ENCODE measurements at places on chromosomes 6 and 20. TPM values are rescaled to one million over a fixed set of nuclear protein-coding genes. Genes with fewer than 3 reads are reported as not detected.

DNA sequence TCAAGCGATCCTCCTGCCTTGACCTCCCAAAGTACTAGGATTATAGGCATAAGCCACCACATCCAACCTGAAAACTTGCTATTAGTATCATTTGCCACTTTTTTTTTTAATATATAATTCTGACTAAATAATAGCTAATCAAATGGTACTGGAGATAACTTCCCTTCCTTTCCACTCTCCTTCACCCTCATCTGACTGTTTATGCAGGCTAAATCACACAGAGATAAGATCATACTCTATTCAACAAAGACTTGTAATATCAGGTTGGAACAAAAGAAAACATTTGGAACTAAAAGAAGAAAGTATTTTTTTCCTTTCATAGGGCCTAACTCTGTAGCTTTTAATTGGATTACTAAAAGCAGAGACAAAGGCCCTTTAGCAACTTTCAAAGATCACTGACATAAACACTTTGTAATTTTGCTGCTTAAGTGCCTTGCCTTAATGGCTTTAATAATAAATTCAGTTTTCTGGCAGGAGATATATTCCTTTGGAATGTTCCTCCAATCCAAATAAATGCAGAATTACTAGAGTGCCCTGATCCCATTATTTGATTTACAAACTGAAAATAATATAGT is 198.7 kb upstream of the ASCC3 start:
- DNase-seq = no peak

DNA sequence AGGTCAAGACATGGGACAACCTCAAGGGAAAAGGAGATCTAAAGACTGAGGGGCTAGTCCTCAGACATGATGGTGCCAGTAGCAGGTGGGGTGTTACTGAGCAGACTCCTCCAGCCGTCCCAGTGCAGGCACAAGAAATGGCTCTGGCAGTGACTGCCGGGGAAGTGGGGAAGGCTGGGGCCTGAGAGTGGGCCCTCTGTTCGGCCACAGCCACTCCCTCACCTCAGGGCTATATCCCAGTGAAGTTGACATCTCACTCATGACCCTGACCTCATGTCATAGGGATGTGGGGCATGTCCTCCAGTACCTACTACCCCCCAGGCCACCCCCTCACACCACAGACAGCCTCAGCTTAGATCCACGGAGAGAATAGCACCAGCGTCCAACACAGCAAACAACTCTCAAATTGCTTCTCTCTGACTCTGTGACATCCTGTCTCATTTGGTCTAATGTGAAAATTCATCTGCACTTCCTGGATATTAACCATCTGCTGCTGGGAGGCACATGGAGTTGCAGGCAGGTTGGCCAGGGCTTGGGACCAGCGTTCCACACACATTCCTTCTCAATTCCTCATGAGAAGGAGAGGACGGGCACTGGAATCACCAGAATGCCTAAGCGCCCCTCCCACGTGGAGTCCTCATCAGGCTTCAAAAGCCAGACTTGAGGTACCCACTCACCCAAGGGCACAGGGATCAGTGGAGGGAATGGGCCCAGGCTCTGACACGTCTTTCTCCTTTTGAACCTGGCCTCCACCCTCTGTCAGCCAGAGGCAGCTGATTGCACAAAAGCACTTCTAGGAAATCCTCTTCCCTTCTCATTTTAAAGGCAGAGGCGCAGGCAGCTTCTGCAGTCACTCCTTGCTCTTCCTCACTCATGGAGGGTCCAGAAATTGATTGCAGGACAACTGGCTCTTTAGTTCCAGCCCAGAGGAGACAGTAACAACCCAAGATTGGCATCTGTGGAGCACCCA is 163.6 kb upstream of the CST7 start:
- peak; percentile 39 for DNase-seq

DNA sequence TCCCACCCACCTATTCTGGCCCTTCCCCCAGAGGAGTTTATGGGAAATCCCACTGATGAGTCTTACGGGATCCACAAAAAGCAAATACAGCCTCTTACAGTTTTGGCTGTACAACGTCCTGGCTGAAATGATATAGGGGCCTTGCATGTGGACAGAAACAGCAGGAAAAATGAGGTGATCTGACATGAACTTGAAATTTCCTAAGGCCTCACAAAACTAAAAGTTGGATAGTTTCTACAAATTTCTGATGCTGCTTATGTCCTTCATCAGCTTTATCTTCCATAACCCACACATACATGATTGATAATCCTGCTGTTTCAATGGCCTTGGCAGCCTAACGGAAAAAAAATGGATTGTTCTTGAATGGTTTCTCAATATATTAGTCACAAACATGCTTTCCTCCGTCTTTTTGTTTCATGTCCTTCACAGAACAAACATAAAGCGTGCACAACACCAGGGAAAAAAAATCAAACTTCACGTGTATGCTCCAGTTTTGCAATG is 118.8 kb downstream of the BMP5 start:
- DNase-seq = peak; percentile 78

DNA sequence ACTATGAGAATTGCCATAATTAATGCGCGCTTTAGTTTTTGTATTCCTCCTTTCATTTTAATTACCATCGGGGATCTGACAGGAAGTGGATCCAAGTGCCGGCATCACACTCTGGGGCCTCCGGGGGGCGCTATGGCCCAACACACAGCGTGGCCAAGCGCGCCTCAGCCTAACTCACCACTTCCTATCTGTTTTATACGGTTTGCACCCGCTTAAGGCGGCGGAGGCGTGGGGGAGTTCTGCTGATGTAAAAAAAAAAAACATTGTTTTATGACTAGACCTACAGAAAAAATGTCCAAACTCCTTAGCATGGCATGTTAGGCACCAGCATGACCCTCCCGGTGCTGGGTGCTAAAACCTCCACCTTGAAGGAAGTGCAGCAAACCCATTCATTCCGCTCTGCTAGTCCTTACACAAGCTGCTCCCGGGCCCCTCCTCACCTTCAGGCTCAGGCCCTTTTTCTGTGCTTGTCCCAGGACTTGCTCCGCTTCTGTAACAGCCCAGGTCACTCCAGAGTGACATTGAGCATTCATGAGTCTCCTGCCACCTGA is 4.5 kb upstream of the EBF4 start:
- peak; percentile 51 for DNase-seq

DNA sequence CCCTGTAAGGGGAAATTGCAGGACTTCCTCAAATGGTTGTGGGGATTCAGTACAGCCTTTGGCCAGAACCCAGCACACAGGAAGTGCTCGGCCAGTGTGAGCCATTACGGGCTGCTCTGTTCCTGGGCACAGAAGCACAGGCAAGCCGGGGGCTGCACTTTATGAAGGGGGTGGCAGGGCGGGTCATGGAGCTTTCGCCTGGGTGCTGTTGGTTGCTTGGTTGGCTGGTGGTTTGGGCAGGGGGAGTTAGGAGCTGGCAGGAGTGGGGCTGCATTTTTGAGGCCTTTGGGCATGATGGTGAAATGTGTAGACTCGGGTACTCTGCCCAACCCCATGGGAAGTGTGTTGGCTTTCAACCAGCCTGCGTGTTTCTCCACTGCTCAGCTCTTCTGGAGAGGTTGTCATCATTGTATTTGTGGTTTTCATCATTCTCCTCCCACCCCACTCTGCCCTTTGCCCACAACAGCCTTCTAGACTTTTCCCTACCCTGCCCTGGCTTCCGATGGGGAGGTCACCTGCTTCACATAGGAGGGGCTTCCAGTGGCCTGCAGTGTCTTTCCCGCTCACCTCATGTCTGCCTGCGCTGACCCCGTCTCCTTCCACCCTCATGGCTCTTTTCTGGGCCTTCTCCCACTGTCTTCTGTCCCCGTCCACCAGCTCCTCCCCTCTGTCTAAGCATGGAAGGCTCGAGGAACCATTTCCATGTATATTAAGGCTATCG is 16.1 kb upstream of the RBM38 start:
- no peak for DNase-seq

- DNase-seq = no peak
These were observed 153.7 kb upstream of the OLIG3 start for GRCh38 chr6:137647762-137648447.

- peak; percentile 76 for DNase-seq
These were observed 75.2 kb upstream of the IYD start for GRCh38 chr6:150293423-150294173.

GRCh38 chr20:51542033-51542570 is 417 bp downstream of the NFATC2 start:
- DNase-seq = no peak

DNA sequence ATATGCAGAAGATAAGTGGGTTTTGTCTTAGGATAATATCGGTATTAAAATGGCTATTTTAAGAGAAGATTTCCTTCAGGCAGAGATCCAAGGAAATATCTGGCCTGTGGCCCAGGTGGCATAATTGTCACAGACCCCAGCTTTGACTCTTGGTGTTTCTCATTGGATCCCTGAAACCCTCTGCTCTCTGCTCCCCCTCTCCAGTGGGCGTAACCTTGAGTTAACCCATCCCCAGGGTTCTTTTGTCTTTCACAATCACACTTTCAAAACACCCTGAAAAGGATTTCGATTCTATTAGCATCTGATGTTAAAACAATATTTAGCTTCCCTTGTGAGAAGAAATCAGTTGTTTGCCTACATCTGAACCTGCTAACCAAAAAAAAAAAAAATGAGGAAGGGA is 7.2 kb downstream of the SSTR4 start:
- DNase-seq = no peak

DNA sequence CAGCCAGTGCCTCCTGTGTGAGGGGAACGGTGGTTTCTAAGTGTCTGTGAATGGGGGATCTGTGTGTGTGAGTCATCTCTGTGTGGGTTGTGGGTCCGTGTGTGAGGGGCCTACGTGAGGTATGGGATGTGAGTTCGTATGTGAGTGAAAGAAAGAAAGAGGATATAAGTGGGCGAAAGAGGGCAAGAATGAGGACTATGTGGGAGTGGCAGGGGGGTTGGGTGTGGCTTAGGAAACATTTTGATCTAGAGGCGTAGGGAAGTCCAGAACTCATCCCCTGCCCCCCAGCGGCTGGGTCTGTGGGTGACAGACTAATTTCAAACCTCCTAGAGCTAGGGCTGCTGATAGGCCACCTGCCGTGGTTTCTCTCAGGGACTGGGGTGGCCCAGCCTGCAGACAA is 35.5 kb downstream of the DHX35 start:
- peak; percentile 64 for DNase-seq

DNA sequence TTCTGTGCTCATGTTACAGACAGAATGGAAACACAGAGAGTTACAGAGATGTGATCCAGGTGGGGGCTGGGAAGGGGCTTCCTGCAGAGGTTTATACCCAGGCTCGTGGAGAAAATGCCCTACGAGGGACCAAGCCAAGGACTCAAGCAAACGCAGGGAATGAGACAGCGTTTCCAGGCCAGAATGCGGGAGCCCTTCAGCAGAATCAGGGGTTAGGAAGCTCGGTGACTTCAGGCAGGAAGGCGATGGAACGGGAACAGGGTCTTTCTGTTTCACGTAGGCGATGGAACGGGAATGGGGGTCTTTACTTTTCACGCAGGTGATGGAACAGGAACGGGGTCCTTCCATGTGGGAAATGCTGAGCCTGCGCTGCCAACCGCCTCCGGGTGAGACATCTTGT is 82.6 kb downstream of the THBS2 start:
- DNase-seq = no peak

- DNase-seq = no peak
These were observed 9.8 kb downstream of the FAM210B start for GRCh38 chr20:56368351-56369134.

GRCh38 chr20:63956664-63957003 is 418 bp upstream of the UCKL1 start:
- no peak for DNase-seq

DNA sequence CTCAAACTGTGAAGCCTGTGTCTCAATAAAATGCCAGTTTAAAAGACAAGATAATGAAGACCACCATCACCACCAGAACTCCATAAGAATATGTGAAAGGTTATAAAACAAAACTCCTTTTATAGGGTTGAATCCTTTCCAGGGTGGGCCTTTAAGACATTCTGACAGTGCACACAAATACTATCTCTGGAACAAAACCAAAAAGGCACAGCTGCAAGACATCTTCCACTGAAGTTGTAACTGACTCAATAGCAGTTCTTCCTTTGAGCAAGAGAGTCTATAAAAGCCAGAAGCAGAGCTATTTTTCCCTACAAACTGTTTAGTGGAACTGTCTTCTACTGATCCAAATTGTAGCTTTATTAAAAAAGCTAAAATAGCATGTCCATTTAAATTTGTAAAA is 81.6 kb downstream of the EPB41L2 start:
- peak; percentile 60 for DNase-seq

DNA sequence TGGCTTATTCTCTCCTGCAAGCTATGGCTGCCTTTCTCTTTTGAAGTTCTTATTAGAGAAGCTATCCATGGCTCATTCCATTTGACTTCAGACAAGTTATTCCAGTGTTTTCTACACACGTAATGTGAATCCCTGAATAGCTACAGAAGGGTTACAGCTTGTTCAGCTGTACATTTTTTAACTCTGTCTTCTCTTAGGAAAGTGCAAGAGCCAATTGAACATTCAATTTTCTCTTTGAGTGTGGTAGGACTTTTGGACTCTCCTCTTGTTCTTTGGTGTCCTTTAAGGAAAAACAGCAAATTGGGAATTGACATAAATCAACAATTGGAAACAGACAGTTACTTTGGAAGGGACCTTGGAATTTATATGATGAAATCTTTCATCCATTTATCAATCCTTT is 125.8 kb downstream of the EPM2A start:
- DNase-seq = no peak

- DNase-seq = peak; percentile 30
These were observed 136.0 kb downstream of the HFE start for GRCh38 chr6:26223228-26223627.

- no peak for DNase-seq
These were observed 42.7 kb downstream of the JAG1 start for GRCh38 chr20:10631126-10631525.

DNA sequence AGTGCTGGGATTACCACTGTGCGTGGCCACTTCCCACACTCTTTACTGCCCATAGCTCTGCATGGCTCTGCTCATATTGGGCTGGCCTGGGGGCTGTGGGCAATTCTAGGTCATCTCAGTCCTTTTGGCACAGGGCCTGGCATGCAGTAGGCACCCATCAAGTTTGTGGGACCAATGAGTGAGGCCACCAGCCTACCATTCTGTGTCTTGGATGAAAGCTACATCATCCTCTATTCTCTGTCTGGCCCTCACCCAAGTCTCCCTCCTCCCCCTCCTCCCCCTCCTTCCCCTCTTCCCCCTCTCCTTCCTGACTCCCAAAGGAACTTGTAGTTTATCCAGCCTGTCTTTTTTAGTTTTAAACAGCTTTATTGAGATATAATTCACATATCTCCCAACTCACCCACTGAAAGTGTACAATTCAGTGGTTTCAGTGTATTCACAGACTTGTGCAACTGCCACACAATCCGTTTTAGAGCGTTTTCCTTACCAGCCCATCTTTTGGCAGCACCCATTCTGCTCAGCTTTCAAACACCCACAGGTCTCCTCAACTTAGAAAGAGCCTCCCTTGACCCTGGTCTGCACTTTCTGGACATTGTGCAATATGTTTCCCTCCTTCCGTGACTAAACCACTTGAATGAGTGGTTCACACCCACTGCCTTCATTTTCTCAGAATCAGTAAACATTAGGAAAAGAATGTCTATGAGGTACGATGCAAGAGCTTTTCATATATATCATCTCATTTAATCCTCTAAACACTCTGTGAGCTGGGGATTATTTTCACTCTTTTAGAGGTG is 21.5 kb upstream of the MRPS18A start:
- DNase-seq = peak; percentile 96

- peak; percentile 74 for DNase-seq
These were observed 78.3 kb upstream of the CLDN20 start for GRCh38 chr6:155185544-155185943.

- DNase-seq = peak; percentile 66
These were observed 29.7 kb downstream of the RPF2 start for GRCh38 chr6:111011360-111012142.

The SOX4 gene
- total RNA-seq = 38.1 TPM

The C6orf52 gene
- 0.26 TPM for total RNA-seq

The NKX2-2 gene
- total RNA-seq = not detected

The SNAI1 gene
- total RNA-seq = 0.66 TPM

The TAAR1 gene
- total RNA-seq = not detected

The TP53TG5 gene
- under 0.01 TPM for total RNA-seq

The SPEF1 gene
- 0.17 TPM for total RNA-seq

The PKIB gene
- total RNA-seq = 1.3 TPM
